ENCODE measurements at places on chromosomes 13 and 19.

- DNase-seq = no peak
These were observed 195.7 kb upstream of the IPO5 start for GRCh38 chr13:97757807-97758206.

GRCh38 chr13:79466872-79467271, 14.1 kb upstream of the NDFIP2 start:
- DNase-seq = no peak

GRCh38 chr13:26867451-26868091, 107.0 kb upstream of the GPR12 start:
- no peak for DNase-seq

GRCh38 chr19:56403261-56403660, 871 bp upstream of the ZNF583 start:
- no peak for DNase-seq

GRCh38 chr13:39540929-39541605, 61.9 kb downstream of the LHFPL6 start:
- no peak for DNase-seq

GRCh38 chr19:44810234-44811121, 1.6 kb downstream of the BCAM start:
- DNase-seq = no peak

- no peak for DNase-seq
These were observed 8.9 kb upstream of the SLC15A1 start for GRCh38 chr13:98761126-98761985.

DNA sequence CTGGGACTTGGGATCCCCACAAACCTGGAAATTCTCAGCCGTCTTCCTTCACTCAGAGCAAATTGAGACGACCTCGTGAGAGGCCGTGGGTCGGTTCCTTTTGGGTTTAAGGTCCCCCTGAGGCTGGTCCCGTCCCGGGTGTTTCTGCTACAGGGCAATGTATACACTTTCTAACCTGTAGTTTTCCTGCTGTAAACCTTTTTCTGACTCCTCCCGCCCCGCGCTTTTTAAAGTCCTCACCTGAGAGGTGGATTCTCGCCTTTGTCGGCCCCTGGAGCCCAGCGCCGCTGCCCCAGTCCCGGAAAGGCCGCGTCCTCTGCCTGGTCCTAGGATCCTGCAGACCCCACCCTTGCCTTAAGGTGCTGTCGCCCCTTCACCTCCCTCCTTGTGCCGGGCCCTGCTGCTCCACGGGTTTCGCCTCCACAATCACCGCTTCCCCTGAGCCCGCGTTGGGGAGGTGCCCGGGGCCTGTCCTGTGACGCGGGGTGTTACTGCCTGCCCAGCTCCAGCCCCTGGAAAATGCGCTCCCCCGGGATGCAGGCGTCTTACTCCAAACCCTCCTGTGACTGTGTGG, 391 bp downstream of the ZNF761 start:
- DNase-seq = no peak

DNA sequence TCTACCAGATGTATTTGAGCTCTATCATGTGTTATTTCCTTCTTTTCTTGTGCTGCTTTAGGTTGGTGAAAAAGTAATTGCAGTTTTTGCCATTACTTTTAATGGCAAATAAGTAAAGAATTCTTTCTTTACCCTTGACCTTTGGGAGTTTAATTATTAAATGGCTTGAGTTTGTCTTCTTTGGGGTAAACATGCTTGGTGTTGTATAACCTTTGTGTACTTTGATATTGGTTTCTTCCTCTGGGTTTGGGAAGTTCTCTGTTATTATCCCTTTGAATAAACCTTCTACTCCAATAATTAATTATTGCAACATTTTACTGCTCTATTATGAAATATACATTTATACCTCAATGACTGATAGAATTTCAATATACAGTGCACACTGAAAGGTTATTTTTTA, 709.4 kb downstream of the PCDH17 start:
- DNase-seq = no peak

- no peak for DNase-seq
These were observed 15.1 kb downstream of the TICAM1 start for GRCh38 chr19:4816202-4816949.

- no peak for DNase-seq
These were observed 268.2 kb downstream of the ZNF536 start for GRCh38 chr19:30640252-30640965.

DNA sequence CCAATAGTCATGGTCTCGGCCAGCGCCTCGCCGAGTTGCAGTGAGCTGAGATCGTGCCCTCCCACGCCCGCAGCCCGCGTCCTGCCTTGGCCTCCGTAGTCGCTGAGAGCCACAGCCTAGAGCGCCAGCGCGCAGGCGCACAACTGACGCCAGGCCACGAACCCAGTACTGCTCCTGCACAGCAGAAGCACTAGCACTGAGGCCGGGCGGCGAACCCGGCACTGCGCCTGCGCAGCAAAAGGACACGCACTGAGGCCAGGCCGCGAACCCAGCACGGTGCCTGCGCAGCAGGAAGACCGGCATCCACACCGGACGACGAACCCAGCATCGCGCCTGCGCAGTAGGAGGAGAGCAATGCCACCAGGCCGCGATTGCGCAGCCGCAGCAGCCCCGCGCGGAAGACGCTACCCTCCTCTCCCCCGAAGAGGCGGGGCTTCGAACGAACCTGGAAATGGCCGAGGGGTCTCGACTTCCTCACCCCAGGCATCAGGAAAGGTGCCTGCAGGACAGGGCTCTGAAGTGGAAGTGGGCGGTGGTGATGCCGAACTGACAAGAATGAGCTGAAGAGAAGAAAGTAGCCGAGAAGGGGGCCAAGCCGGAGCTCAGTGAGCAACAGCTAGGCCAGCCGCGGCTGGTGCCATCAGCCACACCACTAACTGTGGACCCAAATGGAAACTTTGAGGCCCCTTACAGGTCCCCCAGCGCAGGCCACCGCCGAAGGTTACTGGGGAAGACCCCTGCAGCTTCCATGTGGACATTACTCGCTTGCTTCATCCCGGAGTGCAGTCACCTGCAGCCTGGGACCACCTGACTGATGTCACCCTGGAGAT, 7.5 kb downstream of the F10 start:
- peak; percentile 71 for DNase-seq

GRCh38 chr19:51439021-51439465, 19.2 kb downstream of the SIGLEC8 start:
- DNase-seq = peak; percentile 60

DNA sequence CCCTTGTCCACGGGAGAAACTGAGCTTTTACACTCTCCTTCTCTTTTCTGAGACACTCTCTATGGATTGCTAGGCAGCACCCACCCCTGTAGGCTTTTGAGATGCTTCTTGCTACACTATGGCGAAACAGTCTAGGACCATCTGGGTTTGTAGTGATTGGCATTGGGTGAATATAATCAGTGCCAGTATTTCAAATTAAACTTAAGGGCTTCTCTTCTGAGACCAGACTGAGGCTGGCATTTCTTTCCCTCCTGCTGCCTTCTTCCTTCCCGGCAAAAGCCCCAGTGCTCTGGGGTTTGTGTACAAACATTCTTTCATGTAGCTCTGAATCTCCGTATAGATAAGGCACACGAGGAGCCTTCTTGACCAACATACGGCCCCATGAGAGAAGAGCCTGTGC, 276.7 kb downstream of the SLC7A1 start:
- no peak for DNase-seq

GRCh38 chr19:35848486-35848885, 3.8 kb downstream of the NPHS1 start:
- DNase-seq = no peak

Data from activated naive CD4-positive, alpha-beta T cell treated with anti-CD3 and anti-CD28 coated beads, Interleukin-2, amount 50 U/mL, for 72 hours (primary cell).